ENCODE measurements at places on chromosomes 3 and 15.

GRCh38 chr15:98177966-98178592, 217.6 kb downstream of the ARRDC4 start:
- no peak for DNase-seq

DNA sequence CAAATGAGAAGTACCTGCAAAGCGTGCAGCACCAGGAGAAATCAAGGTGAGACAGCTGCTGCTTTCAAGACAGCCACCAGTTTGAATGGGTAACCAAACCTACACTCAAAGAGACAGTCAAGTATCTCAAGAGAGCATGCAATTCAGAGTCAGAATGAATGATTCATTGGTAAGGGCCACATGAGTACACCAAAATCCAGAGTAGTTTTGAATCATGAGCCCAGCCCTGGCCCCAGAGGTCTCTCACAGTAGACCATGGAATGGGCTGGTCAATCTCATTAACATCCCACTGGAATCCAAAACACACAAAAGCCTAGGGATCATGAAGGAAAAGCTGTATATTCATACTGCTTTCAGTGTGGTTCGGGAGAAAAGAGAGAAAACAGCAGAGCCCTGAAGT, 242.8 kb downstream of the TBL1XR1 start:
- no peak for DNase-seq

- DNase-seq, result no peak
Observed at GRCh38 chr3:131762981-131763564, 260.3 kb upstream of the MRPL3 start.

DNA sequence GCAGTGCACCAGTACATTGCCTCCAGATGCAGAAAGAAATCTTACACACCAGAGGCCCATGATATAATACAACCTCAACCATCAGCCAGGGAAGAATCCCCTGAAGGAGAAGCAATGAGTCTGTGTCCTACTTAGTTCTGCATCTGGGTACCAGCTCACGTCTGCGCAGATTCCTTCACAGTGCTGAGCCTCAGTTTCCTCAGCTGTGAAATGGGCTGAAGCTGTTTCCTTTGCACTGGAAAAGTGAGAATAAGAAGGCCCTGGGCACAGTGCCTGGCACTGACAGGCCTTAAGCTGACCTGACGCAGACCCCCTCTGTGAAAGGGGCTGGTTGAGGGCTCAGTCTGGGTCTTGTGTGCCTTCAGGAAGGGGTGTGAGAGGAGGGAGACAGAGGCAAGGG, 20.7 kb downstream of the ATP2B2 start:
- no peak for DNase-seq

GRCh38 chr15:78797951-78798350, 13.3 kb downstream of the ADAMTS7 start:
- DNase-seq, result no peak

DNA sequence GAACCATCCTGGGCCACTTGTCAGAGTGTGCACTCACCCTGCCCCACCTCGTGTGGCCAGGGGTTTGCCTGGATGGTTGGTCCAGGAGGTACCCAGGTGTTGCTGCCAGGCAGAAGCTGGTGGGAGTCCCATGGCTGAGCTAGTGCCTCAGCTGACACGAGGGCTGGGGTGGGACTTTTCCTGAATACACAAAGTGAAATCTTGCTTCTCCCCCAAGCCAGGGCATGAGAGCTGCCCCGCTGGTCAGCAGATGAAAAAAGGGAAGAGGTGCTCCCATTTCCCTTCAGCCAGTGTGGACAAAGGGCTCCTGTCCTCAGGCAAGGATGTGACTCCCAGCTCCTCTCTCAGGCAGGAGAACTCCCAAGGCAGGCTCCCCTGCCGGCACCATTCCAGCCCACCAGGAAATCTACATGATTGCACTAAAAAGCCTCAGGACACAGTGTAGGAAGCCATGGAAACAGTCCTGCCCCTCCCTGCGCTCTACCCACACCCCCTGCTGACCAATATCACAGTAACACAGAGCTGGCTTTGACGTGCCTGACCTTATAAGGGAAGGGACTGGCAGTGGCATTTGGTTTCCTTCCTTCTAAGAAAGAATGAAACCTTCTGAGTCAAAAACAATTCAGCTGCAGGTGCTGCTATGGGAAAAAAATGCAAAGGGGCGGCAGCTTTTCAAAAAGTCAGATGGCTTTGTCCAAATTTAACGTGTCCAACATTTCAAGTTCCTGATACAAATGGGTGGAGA, 33.9 kb downstream of the MYO5C start:
- no peak for DNase-seq

DNA sequence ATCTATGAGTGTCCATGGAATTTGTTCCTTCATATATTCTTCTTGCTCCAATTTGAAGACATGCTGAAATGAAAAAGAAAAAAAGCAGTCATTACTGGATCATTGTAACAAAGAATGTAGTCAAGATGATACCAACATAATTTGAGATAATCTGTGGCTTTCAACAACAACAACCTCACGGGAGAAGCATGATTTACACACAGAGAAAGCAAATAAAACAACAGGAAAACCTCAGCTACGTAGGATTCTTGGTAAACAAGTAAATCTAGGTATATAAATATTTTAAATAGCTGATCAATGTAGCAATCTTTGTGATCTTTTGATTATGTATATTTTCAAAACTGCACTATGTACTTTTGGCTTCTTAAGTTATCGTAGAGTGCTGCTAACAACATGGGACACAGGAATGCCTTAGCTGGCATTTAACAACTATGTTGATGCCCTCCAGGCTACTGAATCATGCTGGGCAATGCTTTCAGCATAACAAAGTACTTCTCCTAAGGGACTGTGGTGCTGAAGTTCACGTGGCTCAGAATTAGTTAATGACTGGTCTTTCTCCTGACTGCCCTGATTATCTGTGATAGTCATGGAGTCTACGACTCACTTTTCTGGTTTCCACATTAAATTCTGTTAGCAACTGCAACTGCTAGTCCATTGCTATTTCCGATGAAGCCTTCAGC, 96.5 kb upstream of the MYO5C start:
- no peak for DNase-seq

GRCh38 chr3:178568155-178568731, 32.0 kb downstream of the KCNMB2 start:
- no peak for DNase-seq

DNA sequence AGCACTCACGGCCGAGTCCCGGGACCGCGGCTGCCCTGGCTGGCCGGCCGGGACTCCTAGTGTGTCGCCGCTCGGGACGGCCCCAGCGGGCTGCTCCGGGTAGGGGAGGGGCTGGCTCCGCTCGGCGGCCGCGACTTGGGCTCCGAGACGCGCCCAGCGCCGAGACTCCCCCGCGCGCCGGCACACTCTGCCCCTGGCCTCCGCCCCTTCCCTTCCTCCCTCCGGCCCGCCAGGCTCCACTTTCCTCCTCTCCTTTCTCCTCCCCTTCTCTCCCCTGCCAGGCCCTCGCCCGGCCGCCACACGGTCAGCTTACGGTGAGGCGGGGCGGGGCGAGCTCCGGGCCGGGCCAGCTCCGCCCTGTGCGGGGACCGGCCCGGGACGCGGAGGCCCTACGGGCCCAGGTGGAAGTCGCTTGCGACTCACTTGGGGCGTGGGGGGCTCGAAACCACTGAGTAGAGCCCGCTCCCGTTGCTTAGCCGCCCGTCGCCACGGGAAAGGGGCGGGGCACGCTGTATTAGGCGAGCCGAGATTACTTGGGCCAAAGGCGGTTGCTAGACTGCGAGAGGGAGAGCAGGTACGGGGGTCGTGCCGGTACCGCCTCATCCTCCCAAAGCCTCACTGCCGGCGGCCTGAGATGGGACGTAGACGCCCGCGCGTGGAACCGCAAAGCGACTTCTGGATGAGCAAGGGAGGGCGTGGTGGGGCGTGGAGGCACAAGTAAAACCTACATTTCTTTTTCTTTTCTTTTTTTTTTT, at the start of gene ITGB5:
ITGB5 (minus strand) TSS at position 189 of the 755 bp plus-strand sequence. CDS start 365 bp downstream, outside the sequence.
- DNase-seq, result no peak

- no peak for DNase-seq
Observed at GRCh38 chr3:122416966-122417365, 1.1 kb upstream of the WDR5B start.

GRCh38 chr3:117628823-117629291, 919.3 kb downstream of the TUSC7 start:
- no peak for DNase-seq

GRCh38 chr3:23748398-23749110, 57.2 kb upstream of the UBE2E1 start:
- no peak for DNase-seq

GRCh38 chr3:49779358-49780079, 6.8 kb downstream of the IP6K1 start:
- DNase-seq, result no peak

Data from activated CD8-positive, alpha-beta memory T cell treated with anti-CD3 and anti-CD28 coated beads for 1 hour (primary cell).